ENCODE measurements at places on chromosomes 5 and 9.
A peak's percentile ranks its signal among the peaks of the same experiment; 100 is the strongest.

DNA sequence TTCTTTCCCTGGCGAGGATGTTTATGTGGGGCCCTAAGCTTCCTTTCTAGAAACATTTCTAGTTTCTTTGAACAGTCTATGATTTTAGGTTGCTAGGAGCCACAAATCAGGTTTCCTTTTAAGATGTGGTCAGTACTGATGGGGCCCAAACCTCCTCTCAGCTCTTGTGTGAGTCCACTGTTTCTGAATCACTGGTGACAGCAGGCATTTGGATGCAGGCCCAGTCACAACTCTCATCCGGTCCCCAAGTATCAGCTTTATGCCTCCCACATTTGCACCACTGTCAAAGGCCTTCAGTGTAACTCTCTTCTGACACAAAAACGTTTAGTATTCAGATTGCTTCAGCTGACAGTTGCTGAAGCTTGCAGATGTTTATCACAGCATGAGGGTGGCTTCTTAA is 7.8 kb downstream of the DMRT2 start:
- DNase-seq = no peak

GRCh38 chr9:92353051-92353450 is 27.3 kb downstream of the CENPP start:
- no peak for DNase-seq

GRCh38 chr9:130271473-130271872 is 5.9 kb downstream of the HMCN2 start:
- no peak for DNase-seq

DNA sequence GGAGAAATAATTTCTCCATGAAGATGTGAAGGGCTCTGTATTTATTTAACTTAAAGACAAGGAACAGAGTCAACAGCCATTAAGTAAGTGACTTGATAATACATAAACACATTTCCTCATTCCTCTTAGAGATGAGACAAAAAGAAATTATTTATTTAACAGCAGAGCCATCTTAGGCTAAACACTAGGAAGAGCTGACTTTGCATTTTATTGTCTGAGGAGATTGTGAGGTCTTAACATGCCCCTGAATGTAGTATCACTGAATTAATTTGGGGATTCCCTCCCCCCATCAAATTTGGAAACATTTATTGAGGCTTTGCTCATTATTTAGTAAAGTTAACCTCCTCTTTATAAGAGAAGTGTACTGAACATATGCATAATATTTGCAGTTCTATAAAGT is 35.2 kb downstream of the TAS2R1 start:
- no peak for DNase-seq

- no peak for DNase-seq
Observed at GRCh38 chr5:112738191-112738560, 491 bp downstream of the APC start.

- DNase-seq = no peak
Observed at GRCh38 chr5:147968855-147969254, 62.5 kb upstream of the C5orf46 start.

GRCh38 chr9:15244001-15244441 is 63.0 kb downstream of the TTC39B start:
- peak; percentile 65 for DNase-seq

DNA sequence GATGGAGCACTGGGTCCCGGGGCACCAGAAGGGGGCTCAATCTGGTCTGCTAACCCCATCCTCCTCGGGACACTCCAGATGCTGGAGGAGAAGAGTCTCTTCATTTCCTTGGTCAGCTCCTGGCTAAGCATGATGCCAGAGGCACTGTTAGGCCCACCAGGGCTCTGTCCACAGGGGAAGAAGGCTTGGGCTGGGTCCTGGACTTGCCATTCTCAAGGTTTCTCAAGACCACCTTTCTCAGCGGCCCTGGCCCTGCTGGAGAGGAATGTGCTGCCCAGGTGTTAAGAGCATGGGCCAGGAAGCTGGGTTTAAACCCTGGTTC is 7.9 kb downstream of the SH2D3C start:
- DNase-seq = no peak

GRCh38 chr5:8813180-8813579 is 732.7 kb downstream of the SEMA5A start:
- no peak for DNase-seq

DNA sequence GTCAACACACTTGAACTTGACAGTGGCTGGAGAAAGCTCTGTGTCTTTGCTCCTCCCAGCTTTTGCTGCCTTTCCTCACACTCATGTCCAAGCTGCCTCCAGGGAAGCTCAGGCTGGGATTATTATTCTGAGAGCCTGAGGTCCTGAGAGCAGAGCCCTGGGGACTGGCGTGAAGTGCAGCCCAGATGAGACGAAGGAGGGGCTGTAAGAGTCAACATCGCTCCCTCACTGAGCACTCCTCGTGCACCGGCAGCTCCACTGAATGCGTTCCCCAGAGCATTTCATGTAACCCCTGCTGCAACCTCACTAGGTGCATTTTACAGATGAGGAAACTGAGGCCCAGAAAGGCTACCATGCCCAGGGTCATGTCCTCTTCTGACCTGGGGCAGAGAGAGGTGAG is 63.5 kb upstream of the PHYKPL start:
- no peak for DNase-seq

- no peak for DNase-seq
Observed at GRCh38 chr5:93658044-93658443, 75.0 kb downstream of the NR2F1 start.

GRCh38 chr5:110702704-110703103 is 23.8 kb downstream of the TMEM232 start:
- DNase-seq = no peak

GRCh38 chr5:110880413-110880812 is 141.6 kb downstream of the SLC25A46 start:
- DNase-seq = peak; percentile 83

GRCh38 chr5:1368236-1368635 is 23.3 kb upstream of the CLPTM1L start:
- DNase-seq = no peak

- no peak for DNase-seq
Observed at GRCh38 chr5:138775034-138775433, 21.8 kb downstream of the CTNNA1 start.

- no peak for DNase-seq
Observed at GRCh38 chr5:143739746-143740145, 72.2 kb upstream of the HMHB1 start.

DNA sequence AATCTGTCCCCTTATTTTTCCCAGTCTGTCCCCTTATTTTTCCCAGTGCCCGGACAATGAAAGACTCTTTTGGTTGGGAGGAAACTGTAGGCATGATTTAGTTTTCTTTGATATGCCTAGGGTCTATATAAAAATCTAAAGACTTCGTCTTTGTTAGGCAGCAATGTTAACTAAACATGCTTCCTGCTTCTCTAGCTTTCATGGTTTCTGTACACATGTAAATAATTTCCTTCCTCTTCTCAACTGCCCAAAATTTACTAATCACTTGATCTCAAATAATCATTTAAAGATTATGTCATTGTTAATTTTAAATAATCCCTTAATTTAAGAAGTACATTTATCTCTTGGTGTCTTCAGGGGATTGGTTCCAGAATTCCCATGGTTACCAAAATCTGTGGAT is 47.8 kb upstream of the RAPGEF6 start:
- no peak for DNase-seq

DNA sequence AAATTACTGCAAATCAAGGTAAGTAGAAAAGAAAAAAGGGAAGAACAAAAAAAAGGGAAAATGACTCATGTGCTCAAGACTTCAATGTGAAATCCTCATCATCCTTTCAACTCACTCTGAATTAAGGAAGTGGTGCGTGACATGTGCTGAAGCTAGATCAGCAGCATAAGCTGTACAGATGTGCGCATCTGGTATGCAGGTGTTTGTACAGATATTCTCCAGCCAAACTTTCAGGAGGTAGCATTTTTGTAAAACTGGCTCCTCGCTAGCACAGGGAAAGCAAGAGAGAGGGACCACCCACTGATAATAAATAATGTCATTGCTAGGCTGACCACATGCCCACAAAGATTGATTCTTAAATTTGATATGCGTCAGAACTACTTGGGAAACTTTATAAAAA is 253.9 kb upstream of the RGMB start:
- DNase-seq = no peak

DNA sequence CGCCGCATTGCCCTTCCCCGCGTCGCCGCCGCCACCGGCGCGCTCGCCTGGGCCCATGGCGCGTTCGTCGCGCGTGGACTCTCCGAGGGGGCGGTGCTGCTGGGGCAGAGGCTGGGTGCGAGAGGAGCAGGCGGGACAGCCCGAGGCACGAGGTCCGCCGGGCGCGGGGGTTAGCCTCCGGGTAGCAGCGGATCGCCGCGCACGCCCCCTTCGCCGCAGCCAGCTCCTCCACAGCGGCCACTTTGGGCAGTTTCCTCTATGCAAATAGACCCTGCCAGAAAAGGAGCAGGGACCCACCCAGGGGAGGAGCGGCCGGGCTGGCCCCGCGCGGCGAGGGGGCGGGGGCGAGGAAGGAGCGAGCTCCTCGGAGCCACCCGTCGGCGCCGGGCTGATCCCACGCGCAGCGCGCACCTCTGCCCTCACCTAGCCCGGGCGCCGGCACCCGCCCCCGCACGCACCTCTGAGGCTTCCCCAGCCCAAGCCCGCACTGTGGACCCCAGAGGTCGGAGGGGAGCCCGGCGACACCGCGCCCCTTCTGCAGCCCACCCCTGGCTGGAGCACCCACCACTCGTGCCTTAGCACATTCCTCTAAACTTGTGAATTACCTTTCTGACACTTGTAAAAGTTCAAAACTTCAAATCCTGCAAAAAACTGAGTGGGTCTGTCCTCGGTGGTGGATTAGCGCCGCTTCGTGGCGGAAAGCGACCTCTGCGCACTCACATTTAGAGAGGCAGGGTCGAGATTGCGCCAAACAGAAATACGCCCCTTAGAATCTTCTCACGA is at the start of gene COL23A1:
Gene COL23A1, minus strand, starts transcription at position 253 of the 783 bp plus-strand sequence.
- no peak for DNase-seq

DNA sequence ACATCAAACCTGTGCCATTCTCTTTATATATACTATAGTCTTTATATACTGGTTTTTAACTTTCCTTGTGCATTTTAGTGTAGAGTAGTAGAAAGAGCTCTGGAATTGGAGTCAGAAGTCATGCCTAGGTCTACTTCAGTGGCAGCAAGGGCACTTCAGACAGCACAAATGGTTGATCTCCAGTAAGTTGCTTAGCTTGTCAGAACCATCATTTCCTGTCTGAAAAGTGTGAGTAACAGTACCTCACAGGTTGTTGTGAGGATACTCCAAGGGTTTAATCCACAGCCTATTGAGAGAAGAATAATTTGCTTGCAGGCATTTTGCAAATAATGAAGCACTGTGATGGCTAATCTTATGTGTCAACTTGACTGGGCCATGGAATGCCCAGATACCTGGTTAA is 95.8 kb upstream of the NR4A3 start:
- DNase-seq = no peak

DNA sequence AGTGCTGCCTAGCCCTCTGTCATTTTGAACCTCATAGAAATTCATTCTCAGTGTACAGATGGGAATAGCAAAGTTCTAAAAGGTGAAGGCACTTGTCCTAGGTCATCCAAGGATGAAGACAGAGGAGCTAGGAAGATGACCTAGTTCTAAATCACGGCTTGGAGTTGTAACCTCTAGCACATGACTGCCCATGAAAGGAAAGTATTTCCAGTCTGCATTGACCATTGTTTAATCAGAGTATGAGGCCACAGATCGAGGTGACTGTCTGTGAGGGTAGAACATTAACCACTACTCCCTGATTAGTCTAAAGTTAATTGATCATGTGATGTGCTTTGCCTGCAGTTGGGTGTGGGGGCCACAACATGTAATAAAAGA is 674 bp upstream of the TNFSF15 start:
- DNase-seq = no peak

DNA sequence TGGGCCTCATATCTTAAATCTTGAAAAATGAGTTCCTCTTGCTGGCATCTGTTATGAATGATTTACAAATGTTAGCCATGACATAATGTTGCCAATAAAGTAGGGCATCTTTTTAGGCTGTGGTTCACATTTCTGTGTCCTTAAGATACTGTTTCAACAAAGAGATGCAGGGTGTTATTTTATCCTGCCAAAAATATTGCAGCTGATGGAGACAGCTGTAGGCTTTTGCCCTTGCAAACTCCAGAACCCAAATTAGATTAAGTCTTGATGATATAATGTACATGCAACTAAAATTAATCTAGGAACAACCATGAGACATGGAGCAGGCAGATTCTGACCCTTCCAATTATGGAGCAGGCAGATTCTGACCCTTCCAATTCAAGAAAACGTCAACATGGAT is 228.2 kb upstream of the GRIN3A start:
- no peak for DNase-seq

- DNase-seq = no peak
Observed at GRCh38 chr5:134462047-134462575, 50.4 kb upstream of the CDKN2AIPNL start.

- DNase-seq = peak; percentile 48
Observed at GRCh38 chr5:53438486-53439472, 41.6 kb upstream of the FST start.

DNA sequence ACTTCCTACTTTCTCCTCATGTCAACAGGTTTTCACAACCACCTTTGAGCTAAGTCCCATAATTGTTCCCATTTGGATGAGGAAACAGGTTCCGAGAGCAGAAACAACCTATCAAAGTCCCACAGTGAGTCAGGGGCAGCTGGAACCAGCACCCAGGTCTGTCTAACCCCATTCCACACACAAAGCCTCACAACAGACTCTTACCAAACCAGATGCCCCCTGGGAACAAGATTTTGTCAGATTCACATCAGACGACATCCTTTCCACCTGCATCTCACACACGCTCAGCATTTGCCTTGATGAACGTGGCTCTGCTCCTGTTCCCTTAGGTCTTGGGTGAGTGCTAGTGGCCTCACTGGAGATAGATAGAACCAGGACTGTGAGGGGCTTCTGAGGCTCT is 17.0 kb downstream of the SWI5 start:
- no peak for DNase-seq

DNA sequence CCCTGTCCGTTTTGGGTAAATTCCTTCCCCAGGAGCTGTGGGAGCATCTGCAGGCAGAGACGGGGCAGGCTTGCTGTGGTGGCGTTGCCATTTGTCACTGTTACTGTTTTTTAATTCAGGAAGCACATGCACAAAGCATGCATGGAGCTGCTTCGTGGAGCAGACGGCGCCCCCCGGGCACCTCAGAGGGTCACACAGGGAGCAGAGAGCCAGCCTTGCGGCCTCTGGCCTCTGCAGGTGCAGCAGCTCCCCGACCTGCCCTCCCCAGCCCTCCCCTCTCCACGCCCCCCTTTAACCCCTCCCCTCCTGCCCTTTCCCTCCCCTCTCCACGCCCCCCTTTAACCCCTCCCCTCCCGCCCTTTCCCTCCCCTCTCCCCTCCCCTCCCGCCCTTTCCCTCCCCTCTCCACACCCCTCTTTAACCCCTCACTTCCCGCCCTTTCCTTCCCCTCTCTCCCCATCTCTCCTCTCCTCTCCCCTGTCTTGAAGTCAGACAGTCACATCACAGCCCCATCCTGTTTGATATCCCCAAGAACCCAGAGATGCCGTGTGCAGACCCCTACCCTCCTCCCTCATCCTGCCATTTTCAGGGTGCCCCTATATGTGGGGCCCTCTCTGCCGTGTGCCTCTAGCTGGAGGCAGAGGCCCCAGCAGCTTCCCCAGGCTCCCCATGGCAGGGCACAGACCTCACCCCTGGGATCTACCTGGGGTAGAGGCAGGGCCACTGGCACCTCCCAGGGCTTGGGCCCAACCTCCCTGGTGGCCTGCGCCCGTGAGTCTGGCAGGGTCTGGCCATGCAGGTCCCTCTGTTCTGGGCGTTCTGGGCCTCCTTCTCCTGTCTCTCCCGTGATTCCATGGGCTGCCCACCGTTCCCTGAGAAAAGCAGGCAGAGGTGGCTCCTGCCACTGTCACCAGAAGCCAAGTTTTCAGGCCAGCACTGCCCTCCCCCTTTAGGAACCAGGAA is 29.6 kb upstream of the UBAC1 start:
- no peak for DNase-seq

GRCh38 chr5:96648023-96648422 is 14.2 kb upstream of the CAST start:
- no peak for DNase-seq

GRCh38 chr5:164148292-164148691 is 642.9 kb downstream of the MAT2B start:
- DNase-seq = no peak

All from amniotic stem cell (primary cell).